ENCODE measurements at places on chromosomes 3 and 15.
A peak's percentile ranks its signal among the peaks of the same experiment; 100 is the strongest.

DNA sequence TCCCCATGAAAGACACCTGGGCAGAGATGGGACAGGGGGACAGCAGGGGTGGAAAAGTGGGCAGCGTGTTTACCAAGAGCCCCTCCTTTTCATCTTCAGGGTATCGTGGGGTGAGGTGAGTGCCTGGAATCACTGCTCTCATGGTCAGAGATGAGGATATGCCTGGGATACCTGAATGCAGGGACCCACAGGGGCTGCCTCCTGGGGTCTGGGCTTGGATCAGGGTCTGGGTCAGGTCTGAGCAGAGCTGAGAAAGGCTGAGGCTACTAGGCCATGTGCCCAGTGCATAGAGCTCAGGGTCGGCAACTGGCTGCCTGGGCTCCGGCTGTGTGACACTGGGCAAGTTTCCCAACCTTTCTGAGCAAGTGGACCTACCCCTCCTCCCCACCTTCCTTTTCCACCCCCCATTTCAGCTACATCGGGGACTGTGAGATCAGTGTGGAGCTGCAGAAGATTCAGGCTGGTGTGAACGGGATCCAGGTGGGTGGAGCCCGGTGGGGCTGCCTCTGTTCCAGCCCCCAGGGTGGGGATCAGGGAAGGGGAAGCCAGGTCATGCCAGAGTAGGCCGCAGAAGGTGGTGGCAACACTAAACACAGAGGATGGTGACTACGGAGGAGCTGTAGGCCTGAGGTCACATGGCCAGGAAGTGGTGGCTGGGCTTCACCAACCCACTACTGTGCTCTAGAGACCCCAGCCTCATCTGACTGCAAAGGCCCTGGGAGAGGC, 24.5 kb downstream of the ESYT3 start:
- no peak for DNase-seq

GRCh38 chr3:133910422-133910821, 14.7 kb upstream of the RAB6B start:
- no peak for DNase-seq

- DNase-seq, result no peak
These were observed 38.2 kb downstream of the KLHL25 start for GRCh38 chr15:85756411-85757072.

GRCh38 chr3:10845839-10846656, 30.0 kb downstream of the SLC6A11 start:
- DNase-seq, result no peak

- DNase-seq, result no peak
These were observed 9.9 kb downstream of the ALDH1A3 start for GRCh38 chr15:100889385-100890050.

DNA sequence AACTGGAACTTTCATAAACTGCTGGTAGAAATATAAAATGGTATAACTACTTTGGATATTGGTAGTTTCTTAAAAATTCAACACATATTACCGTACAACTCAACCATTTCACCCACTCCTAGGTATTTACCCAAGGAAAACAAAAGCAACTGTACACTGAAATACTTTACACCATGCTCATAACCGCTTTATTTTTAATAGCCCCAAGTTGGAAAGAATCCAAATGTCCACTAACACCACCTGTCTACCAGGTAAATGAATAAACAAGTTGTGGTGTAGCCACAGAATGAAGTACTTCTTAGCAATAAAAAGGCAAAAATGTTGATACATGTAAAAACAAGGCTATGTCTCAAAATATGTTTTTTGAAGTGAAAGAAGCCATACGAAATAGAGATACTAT, 215.9 kb upstream of the PEX5L start:
- no peak for DNase-seq

- peak; percentile 43 for DNase-seq
These were observed 613.4 kb downstream of the MCTP2 start for GRCh38 chr15:94844538-94845389.

- peak; percentile 29 for DNase-seq
These were observed 2.1 kb upstream of the ALDH1A3 start for GRCh38 chr15:100877551-100877950.

DNA sequence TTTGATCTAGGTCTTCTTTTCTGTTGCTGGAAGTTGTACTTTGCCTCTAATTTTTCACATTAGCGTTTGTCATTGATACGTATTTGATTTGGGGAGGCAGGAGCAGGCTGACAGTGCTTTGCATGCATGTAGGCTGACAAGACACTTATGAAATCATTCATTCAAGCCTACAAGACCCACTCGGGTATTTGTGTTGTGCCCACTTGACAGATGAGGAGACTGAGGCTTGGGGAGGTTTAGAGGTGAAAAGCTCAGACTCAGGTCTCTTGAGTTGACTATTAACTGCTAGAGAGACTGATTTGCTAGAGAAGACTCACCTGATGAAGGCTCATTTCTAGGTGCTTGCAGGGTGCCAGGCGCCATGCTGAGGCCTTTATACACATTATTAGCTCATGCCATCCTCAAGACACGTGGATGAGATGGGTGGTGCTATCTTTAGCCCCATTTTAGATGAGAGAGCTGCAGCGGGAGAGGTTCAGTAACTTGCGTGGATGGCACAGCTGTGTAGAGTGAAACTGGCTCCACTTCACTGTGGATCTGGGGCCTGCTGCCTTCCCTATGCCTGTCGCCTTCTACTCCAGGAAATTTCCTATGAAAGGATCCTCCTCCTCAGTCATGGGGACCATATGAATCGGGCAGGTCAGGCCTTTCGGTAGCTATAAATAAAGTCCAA, 192.7 kb downstream of the ITPR1 start:
- DNase-seq, result no peak
